ENCODE measurements at places on chromosomes 5 and 9. TPM values are rescaled to one million over a fixed set of nuclear protein-coding genes. Genes with fewer than 3 reads are reported as not detected.
A peak's percentile ranks its signal among the peaks of the same experiment; 100 is the strongest.

PSMB7 gene
- total RNA-seq: 167 TPM

COL15A1 gene
- 0.05 TPM for total RNA-seq

PCDHGA1 gene
- not detected for total RNA-seq

ANKRD34B gene
- 0.10 TPM for total RNA-seq

IFNA13 gene
- total RNA-seq: not detected

ECM2 gene
- total RNA-seq: not detected

ARSI gene
- total RNA-seq: not detected

DNA sequence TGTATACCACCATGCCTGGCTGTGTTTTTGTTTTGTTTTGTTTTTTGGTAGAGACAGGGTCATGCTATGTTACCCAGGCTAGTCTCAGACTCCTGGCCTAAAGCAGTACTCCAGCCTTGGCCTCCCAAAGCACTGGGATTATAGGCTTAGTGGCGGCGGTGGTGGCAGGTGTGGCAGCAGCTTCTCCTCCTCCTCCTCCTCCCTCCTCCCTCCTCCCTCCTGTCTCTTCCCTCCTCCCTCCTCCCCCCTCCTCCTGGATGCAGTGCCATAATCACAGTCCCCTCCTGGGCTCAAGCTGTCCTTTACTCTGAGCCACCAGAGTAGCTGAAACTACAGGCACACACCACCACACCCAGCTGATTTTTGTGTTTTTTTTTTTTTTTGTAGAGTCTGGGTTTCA lies 71.2 kb downstream of the UHRF2 start:
- no peak for DNase-seq

DNA sequence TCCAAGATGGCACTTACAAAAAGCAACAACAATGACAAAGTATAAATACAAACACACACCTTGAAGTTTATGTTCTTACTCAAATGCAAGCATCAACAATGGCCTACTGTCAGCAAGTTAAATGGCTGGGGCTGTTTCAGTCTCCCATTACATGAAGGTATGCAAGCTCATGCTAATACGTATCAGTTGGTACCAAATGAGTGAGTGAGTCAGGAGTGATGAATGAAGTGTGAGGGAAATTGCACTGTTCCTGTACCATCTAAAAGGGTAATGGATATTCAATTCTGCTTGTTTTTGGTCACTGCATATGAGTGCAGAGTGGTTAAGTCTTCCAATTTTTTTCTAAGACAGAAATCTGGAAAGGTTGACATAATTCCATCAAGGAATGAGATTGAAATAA lies 964.9 kb downstream of the MAT2B start:
- DNase-seq: no peak

- DNase-seq: no peak
These were observed 83.1 kb upstream of the TMED7 start for GRCh38 chr5:115708819-115709477.

DNA sequence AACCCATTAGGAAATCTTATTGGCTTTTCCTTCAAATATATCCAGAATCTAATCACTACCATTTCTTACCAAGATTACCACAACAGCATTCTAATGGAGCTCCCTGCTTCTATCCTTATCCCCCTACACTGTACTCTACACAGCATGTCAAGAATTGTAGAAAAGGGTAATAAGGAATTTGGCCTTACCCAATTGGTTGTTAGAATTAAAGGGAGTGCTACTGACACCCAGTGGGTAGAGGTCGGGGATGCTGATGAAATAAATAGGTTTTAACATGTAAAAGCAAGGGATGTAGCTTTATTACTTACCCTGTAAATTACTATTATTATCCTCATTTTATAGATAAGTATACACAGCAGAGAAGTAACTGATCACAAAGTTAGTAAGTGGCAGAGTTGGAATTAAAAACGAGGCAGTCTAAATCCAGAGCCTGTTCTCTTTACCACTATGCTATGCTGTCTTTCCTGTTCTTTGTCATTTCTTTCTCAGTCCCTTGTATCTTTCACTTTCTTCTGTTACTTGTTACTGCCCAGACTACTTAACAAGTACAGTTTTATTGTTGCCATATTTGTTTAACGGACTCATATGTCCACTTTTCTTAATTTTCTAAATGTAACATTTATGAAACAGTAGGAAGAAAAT lies 10.5 kb downstream of the SLC38A9 start:
- no peak for DNase-seq

- no peak for DNase-seq
These were observed 317.6 kb upstream of the TRPC7 start for GRCh38 chr5:136682986-136683385.

DNA sequence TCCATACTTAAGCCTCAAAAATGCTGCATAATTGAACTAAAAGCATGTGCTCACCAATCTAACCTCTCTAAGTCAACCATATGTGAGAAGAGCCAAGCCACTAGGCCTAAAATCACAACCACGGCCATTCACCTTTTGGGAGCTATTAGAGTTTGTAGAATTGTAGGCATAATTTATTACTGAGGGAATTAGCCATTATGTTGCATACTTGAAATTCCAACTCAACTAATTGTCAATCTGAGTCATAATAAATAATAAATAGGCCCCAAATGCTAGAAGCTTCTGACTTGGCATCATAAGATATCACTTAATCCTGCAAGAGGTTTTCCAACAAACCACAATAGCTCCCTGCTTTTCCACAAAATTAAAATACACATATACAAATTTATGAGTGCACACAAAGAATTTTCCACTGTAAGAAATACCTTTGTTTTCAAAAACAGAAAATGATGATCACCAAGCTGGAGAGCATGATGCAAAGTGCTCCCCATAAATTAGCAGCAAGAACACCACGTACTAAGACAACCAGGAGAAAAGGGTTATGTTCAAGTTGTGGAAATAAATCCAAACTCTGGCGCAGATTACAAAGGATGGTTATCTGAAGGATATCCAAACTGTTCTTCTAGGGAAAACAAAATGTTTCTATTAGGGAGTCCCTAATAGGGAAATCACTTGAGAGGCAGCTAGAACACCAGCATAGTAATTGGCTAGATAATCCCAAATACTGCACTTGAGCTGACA lies 250.0 kb upstream of the SLC30A5 start:
- no peak for DNase-seq

- no peak for DNase-seq
These were observed 147.3 kb downstream of the TTLL11 start for GRCh38 chr9:121945849-121946248.

DNA sequence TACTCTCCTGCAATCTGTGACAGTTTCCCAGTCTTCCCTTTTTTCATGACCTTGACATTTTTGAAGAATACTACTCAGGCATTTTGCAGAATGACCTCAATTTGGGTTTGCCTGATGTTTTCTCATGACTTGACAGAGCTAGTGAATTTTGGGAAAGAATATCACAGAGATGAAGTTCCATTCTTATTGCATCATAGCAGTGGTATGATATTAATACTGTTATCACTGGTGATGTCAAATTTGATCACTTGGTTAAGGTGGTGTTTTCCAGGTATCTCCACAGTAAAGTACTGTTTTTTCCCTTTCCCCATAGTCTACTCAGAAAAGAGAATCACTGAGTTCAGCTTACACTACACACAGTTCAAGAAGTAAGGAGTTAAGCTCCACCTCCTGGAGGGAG lies 56.2 kb upstream of the XPA start:
- no peak for DNase-seq

DNA sequence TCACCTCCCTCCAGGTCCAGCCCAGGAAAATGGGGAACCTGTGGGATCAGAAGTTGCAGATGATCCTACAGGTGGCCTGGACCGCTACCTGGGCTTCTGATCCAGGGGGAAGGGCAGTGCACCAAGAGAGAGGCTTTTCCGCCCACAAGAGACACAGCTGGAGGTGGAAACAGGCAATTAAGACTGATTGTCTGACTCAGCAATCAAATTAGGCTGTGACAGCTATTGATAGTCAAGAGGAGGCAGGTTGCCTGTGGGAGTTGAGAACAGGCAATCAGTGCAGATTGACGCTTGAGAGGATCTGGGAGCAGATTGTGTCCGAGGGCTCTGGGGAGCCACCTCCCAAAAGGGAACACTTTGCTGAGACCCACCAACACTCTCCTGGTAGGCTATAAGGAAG lies 71.1 kb upstream of the SLC44A1 start:
- DNase-seq: no peak

DNA sequence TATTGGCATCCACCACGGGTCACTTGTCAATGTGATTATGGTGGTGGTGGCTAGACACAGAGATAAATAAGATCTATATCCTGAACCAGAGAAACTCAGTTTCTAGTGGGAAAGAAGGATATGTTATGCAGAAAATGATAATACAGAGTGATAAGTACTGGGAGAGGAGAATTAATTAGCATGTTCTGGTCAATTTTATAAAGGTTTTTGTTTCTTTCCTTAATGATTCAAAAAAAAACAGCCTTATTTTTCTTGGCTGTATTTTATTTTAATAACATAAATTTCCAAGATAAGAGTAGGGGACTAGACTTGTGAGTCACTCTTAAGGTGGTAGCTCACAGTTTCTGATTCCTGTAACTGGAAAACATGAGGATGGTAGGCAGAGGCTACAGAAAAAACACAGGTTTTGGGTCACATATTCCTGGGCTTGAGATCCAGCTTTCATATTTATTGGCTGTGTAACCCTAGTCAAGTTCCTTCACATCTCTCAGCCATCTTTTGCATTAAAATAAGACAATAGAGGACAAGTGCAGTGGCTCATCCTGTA lies 350.3 kb upstream of the RPS23 start:
- no peak for DNase-seq

DNA sequence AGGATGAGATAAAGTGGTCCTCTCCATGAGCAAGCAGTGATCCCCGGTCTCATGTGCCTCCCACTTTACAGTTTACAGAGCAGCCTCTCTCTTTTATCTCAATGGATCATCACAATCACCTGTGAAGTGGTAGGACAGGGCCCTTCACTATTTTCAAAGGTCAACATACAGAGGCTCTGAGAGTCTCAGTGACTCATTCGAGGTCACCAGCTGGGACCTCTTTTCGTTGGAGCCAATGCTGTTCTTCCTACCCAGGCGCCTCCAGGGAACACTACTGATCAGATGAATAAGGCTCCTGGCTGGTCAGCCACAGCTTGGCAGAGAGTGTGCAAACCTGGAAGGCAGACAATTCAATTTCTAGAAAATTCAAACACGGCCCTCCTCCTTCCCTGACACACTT lies 16.6 kb downstream of the GGTA1 start:
- DNase-seq: no peak

DNA sequence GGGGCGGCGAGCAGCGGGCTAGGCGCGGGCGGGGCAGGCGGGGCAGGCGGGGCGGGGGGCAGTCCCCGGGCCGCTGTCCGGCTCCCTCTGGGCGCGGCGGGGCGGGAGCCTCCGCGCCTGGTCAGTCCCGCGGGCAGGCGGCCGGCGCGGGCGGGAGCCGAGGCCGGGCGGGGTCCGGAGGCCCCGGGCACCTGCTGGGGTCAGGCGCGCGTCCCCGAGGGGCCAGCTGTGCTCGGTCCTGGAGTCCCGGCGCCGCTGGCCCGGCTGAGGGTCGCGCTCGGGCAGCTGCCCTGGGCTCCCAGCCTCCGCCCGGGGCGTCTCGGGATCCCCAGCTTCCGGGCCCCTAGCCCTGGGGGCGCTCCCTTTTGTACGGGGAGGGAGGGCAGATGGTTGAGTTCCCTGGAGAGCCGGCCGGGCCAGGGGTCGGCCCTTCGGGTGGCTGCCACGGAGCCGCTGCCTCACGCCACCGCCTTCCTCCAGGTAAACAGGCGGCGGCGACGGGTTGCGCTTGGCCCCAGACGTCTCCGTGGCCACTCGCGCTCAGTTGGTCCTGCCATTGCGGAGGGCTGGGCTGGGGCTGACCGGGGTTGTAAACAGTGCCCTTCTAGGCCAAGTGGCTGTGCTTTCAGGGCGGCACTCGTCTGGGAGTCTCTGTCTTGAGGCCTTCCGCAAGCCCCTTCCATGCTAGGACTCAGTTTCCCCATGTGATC lies 473 bp downstream of the ZBTB34 start:
- peak; percentile 40 for DNase-seq

GRCh38 chr5:53479590-53480415 lies 626 bp upstream of the FST start:
- DNase-seq: peak; percentile 37

- no peak for DNase-seq
These were observed 4.2 kb upstream of the NR5A1 start for GRCh38 chr9:124511426-124511840.

DNA sequence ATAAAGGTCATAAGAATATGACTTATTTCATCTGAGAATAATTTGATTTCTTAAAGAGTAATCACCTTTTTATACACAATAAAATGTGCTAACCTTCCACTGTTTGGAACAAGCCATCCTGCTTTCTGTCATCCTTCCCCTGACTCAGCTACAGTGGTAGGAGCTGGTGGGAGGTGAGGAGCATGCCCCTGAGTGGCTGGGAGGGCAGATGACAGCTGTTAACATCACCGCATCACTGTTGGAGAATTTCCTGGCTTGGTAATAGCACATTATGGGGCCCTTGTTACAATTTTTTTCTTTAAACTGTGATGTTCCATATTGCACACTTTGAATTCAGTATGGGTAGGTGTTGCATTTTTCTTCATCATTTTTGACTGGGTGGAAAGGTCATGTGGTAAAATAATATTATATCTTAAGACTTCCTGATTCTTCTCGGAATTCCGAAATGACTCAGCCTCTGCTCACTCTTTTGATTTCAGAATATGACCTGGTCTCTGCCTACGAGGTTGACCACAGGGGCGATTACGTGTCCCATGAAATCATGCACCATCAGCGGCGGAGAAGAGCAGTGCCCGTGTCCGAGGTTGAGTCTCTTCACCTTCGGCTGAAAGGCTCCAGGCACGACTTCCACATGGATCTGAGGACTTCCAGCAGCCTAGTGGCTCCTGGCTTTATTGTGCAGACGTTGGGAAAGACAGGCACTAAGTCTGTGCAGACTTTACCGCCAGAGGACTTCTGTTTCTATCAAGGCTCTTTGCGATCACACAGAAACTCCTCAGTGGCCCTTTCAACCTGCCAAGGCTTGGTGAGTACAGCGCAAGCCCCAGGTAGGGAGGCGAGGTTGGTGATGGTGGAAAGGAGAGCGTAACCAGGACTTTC lies 5.8 kb downstream of the ADAMTS16 start:
- no peak for DNase-seq

DNA sequence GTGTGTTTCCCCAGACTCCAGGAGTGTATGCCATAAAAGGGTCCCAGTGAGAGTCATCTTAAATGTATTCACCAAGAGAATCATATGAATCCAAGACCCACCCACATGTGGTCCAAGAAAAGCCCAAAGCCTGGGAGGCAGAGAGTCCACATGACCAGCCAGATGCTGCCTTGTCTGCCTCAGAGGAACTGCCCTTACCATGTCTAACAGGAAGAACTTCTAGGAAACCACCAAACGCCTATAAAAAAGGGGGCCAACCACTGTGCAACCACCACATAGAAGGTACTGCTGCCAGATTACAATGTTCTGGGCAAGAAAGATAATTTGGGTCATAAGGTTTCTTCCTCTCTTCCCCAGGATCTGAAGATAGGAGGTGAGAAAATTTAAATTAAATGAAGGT lies 129.8 kb upstream of the SLC24A2 start:
- DNase-seq: no peak

DNA sequence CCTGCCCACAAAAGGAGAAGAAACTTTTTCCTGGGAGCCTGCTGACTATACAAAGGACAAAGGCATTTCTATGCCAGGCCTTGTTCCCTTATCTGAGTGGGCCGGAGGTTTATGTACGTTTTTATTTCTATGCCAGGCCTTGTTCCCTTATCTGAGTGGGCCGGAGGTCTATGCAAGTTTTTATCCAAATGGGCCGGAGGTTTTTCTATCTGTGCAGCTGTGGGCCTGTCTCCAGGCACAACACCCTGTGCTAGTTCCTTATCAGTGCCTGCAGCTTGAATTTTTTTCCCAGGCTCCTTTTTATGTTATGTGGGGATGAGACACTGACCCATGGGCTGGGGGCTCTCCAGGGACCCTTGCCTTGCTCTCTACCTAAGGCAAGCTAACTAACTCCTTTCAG lies 5.5 kb downstream of the SLC25A2 start:
- DNase-seq: no peak

All from activated naive CD4-positive, alpha-beta T cell treated with anti-CD3 and anti-CD28 coated beads for 36 hours (primary cell).